Progenitor cell of endocrine pancreas (in vitro differentiated cells): ENCODE measurements at places on chromosomes 2 and 18. TPM values are rescaled to one million over a fixed set of nuclear protein-coding genes. Genes with fewer than 3 reads are reported as not detected.
A peak's percentile ranks its signal among the peaks of the same experiment; 100 is the strongest.

DNA sequence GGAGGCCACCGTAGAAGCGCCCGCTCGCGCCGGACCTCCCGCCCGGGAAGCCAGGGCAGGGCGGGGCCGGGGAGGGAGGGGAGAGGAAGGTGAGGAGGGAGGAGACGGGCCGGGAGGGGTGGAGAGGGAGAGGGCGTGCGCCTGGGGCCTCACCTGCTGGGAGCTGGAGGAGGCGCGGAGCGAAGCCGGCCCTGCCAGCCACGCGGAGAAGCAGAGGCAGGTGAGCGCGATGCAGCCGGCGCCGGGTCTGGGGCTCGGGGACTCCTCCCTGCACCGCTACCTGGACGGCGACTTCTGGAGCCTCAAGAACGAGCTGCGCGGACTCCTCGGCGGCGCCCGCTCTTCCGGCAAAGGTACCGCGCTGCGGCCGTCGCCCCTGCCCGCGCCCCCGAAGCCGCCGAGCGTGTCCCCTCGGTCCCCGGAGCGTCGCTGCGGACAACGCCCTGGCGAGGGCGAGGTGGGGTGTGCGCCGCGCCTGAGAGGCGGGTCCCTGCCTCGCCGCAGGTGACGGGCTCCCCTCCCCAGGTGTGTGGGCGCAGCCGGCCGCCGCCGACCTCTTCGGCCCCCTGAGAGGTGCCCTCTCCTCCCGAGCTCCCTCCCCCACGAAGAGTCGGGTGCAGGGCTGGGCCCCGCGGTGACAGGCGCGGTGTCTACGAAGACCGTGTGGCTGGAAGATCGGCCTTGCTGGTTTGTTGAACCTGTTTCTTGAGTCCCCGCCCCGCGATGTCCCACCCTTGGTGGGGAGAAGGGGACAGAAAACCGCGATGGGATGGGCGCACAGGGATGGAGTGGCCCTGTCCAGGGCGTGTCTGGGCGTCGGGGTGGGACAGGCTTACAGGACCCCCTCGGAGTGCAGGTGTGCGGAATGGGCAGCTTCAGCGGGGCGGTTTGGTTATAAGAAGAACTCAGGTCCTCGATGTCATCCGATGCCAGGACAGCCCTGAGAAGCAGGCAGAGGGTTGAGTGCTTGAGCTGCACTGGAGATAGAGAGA, at the start of gene ACOXL:
ACOXL (plus strand) TSS at position 152 of the 992 bp plus-strand sequence. CDS start 35,817 bp downstream, outside the sequence.
- DNase-seq, result peak; percentile 43
- peak within 1 kb of the TSS; percentile 68 for H3K4me3 ChIP-seq
- no peak within 1 kb of the TSS for H3K27ac ChIP-seq
- no peaks in the 10 kb centered on the region for H3K36me3 ChIP-seq
- peaks cover 88% of the 10 kb centered on the region for H3K27me3 ChIP-seq
- H3K4me1 ChIP-seq, result peaks cover 2% of the 10 kb centered on the region

DNA sequence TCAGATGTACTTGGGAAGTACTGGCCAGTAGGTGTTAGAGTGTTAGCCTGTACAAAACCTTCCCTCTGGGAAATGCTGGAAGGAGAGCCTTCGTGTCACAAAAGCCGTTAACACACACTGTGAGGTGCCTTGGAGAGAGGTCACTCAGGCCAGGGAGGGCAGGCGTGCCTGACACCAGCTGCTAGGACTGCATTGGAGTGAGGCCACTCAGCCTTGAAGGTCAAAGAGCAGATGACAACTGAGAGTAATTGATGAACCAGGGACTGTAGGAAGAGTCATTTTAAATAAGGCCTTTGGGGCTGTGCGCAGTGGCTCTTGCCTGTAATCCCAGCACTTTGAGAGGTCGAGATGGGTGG, 45.4 kb downstream of the ASAP2 start:
- H3K27me3 ChIP-seq, result no peaks in the 10 kb centered on the region
- H3K27ac ChIP-seq, result no peak overlapping the region
- H3K4me3 ChIP-seq, result no peak overlapping the region
- H3K4me1 ChIP-seq, result peaks cover 46% of the 10 kb centered on the region

- H3K27ac ChIP-seq, result no peak overlapping the region
- H3K27me3 ChIP-seq, result no peaks in the 10 kb centered on the region
- H3K4me1 ChIP-seq, result peaks cover 4% of the 10 kb centered on the region
- H3K4me3 ChIP-seq, result peak overlapping the region; percentile 61
Observed at GRCh38 chr2:102848366-102848839, 86.6 kb downstream of the TMEM182 start.

GRCh38 chr18:51724790-51725721, 527.6 kb upstream of the MEX3C start:
- no peak overlapping the region for H3K27ac ChIP-seq
- H3K4me3 ChIP-seq, result no peak overlapping the region
- DNase-seq, result no peak
- H3K27me3 ChIP-seq, result no peaks in the 10 kb centered on the region
- H3K36me3 ChIP-seq, result no peaks in the 10 kb centered on the region
- H3K4me1 ChIP-seq, result no peaks in the 10 kb centered on the region

- H3K27ac ChIP-seq, result no peak overlapping the region
- peaks cover 4% of the 10 kb centered on the region for H3K36me3 ChIP-seq
- H3K4me3 ChIP-seq, result no peak overlapping the region
- no peaks in the 10 kb centered on the region for H3K27me3 ChIP-seq
Observed at GRCh38 chr18:41972067-41972925, 17.3 kb downstream of the PIK3C3 start.

DNA sequence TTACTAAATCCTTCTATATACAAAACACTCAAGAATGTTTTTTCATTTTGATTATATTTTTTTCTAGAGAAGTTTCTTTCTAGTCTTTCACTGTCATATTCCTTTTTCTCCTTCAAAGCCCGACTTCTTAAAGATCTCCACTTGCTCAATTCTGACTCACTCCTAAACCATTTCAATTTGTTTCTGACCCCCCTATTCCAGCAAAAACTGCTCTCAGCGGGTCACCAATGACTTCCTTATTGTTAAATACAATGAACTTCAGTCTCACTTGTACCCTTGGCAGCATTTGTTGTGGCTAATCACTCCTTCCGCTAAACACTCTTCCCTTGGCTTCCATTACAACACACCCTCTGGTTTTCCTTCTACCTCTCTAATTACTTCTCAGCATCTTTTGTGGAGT, 111.1 kb upstream of the RBBP8 start:
- H3K4me3 ChIP-seq, result no peak overlapping the region
- DNase-seq, result no peak
- no peak overlapping the region for H3K27ac ChIP-seq
- H3K27me3 ChIP-seq, result no peaks in the 10 kb centered on the region
- H3K36me3 ChIP-seq, result no peaks in the 10 kb centered on the region
- H3K4me1 ChIP-seq, result no peaks in the 10 kb centered on the region

- H3K27me3 ChIP-seq, result peaks cover 9% of the 10 kb centered on the region
- no peaks in the 10 kb centered on the region for H3K36me3 ChIP-seq
- H3K4me1 ChIP-seq, result peaks cover 44% of the 10 kb centered on the region
- no peak overlapping the region for H3K27ac ChIP-seq
- H3K4me3 ChIP-seq, result no peak overlapping the region
Observed at GRCh38 chr2:36359067-36359466, 3.5 kb downstream of the CRIM1 start.

- no peak overlapping the region for H3K4me3 ChIP-seq
- H3K36me3 ChIP-seq, result no peaks in the 10 kb centered on the region
- peaks cover 1% of the 10 kb centered on the region for H3K4me1 ChIP-seq
- DNase-seq, result no peak
- H3K27me3 ChIP-seq, result peaks cover 14% of the 10 kb centered on the region
Observed at GRCh38 chr2:224222291-224222690, 179.6 kb downstream of the FAM124B start.

DNA sequence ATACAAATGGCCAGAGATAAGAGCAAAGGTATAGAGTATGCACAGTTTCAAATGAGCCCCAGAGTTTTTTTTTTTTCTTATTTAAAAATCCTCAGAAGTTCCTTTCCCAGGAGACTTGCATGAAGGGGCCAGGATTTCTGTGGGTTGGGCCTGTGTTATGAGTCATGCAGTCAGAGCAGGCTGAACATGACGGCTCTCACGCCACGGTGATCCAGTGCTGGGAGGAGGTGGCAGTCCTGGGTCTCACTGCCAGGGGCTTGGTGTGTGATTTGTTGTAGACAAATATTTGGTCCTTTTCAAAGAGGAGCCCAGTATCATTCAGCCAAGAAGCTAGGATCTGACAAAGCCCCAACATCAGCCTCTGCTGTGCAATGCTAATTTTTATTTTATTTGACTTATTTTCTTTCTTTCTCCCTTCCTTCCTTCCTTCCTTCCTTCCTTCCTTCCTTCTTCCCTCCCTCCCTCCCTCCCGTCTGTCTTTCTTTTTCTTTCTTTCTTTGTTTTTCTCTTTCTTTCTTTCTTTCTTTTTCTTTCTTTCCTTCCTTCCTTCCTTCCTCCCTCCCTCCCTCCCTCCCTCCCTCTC, 10.4 kb upstream of the KCNE4 start:
- no peaks in the 10 kb centered on the region for H3K36me3 ChIP-seq
- H3K27me3 ChIP-seq, result peaks cover 6% of the 10 kb centered on the region
- peak; percentile 28 for DNase-seq
- H3K4me3 ChIP-seq, result no peak overlapping the region

DOK6 gene
- total RNA-seq, result 7.0 and 7.2 TPM in 2 replicates

PROC gene
- 18.7 and 25.3 TPM in 2 replicates for total RNA-seq

GAREM2 gene
- total RNA-seq, result 10.4 and 12.1 TPM in 2 replicates

TMEM247 gene
- not detected in 2 replicates for total RNA-seq

GPN1 gene
- 37.3 and 40.2 TPM in 2 replicates for total RNA-seq

TMX3 gene
- total RNA-seq, result 40.4 and 40.9 TPM in 2 replicates

LIMS3 gene
- 0.93 and 1.3 TPM in 2 replicates for total RNA-seq

IGFBP2 gene
- 249 and 274 TPM in 2 replicates for total RNA-seq

KYNU gene
- total RNA-seq, result not detected in 2 replicates
